Coronary artery (tissue), 2 donors: ENCODE measurements at places on chromosomes 7 and 10.

GRCh38 chr7:47458057-47458456 lies 123.9 kb downstream of the TNS3 start:
- DNase-seq, result no peak

DNA sequence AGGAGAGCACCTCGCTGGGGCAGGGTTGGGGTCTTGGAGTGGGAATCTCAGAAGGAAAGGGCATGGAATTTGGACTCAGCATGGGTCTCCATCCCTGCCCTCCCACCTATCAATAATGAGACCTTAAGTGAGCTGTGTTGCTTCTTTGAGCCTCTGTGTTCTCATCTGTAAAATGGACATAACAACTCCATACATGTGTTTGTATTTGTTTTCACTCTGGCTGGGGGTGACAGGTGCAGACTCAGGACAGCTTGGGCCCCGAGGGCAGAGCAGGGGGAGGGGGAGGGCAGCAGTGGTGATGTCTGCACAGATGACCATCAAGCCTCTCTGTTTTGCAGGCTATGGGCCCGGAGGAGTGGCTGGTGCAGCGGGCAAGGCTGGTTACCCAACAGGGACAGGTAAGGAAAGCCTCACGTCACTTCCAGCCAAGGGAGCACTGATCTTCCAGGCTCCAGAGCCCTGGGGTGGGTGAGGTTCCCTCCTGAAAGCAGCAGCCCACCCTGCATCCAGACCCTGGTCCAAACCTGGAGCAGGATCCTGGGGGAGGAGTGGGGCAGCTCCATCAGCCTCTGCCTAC lies 19.9 kb downstream of the ELN start:
- DNase-seq, result no peak

- DNase-seq, result no peak
These were observed 37.4 kb downstream of the CCDC6 start for GRCh38 chr10:59868696-59869593.

GRCh38 chr10:127855976-127856375 lies 36.8 kb downstream of the CLRN3 start:
- DNase-seq, result peak; percentile 62

DNA sequence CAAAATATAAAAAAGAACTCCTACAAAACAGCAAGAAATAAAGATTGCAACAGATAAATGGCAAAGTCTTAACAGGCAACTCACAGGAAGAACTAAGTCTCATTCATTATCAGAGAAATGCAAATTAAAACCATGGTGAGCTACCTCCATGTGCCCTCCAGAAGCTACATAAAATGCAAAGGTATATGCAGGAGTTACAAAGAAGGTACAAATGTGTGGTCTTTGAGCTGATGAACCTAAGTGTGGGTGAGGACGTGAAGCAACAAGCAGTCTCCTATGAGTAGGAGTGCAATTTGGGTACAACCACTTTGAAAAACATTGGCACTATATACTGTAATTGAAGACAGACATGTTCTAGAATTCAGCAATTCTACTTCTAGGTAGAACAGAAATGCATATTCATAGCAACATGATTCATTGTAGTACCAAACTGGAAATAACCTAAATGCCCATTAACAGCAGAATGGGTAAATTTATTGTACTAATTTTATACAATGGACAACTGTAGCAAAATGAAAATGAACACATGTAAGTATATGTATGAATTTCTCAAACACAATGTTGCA lies 61.6 kb upstream of the KCNMA1 start:
- no peak for DNase-seq

GRCh38 chr7:1045069-1046063 lies 1.0 kb downstream of the GPR146 start:
- no peak for DNase-seq

- DNase-seq, result no peak
These were observed 34.8 kb upstream of the SH2D4B start for GRCh38 chr10:80502621-80503583.

- no peak for DNase-seq
These were observed 60.9 kb upstream of the ACSM6 start for GRCh38 chr10:95133016-95133752.

- no peak for DNase-seq
These were observed 14.1 kb downstream of the PDZD8 start for GRCh38 chr10:117360994-117361667.

GRCh38 chr10:79129361-79129997 lies 60.7 kb downstream of the ZMIZ1 start:
- no peak for DNase-seq

DNA sequence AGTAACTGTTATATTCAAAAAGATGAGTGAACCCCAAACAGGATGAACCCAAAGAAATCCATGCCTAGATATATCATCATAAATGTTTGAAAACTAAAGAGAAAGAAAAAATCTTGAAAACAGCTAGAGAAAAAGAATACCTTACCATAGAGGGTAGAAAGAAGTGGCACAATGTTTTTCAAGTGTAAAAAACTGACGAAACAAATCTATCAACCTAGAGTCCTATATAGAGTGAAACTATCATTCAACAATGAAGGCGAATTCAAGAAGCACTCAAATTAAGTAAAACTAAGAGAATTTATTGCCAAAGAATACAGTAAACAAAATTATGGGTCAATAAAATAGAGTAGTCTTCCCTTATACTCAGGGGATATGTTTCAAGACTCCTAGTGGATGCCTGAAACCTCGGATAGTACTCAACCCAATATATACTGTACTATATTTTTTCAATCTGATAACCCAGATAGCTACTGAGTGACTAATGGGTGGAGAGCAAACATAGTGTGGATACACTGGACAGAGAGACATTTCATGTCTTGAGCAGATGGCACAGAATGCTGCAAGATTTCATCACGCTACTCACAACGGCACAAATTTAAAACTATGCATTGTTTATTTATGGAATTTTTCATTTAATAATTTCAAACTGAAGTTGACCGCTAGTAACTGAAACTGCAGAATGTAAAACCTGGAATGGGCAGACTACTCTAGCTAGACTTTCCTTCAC lies 52.6 kb upstream of the TMEM106B start:
- DNase-seq, result no peak

- no peak for DNase-seq
These were observed at the start of gene MYO1G for GRCh38 chr7:44978511-44979366. TSS of gene MYO1G (minus strand) at chr7:44979015. CDS start at chr7:44978961, 54 bp downstream.

GRCh38 chr7:112566442-112567324 lies 85.9 kb downstream of the LSMEM1 start:
- no peak for DNase-seq

DNA sequence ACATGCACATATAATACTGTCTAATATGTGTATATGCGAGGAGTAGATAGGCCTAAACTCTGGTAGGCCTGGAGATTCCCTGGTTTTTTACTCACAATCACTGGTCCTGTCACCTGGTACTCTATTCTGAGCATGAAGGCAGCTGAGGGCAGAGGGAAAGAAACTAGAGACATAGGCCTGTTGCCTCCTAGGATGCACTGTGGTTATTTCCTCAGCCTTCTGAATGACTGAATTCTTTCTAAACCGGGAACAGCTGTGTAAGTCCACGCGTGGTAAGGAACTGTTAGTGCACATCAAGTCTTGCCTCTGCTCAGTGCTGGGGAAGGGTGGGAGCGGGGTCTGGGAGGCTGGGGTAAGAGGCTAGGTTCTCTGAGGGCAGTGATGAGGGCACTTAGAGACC lies 7.7 kb downstream of the KAZALD1 start:
- DNase-seq, result no peak

- DNase-seq, result no peak
These were observed 10.9 kb upstream of the LGI1 start for GRCh38 chr10:93746844-93747284.

- no peak for DNase-seq
These were observed 434.3 kb upstream of the SEMA3D start for GRCh38 chr7:85620936-85621685.

GRCh38 chr7:112873831-112874553 lies 83.8 kb upstream of the TMEM168 start:
- no peak for DNase-seq

GRCh38 chr7:149456506-149457421 lies 4.1 kb downstream of the ZNF777 start:
- DNase-seq, result no peak

GRCh38 chr7:47026780-47027361 lies 555.0 kb downstream of the TNS3 start:
- DNase-seq, result no peak

DNA sequence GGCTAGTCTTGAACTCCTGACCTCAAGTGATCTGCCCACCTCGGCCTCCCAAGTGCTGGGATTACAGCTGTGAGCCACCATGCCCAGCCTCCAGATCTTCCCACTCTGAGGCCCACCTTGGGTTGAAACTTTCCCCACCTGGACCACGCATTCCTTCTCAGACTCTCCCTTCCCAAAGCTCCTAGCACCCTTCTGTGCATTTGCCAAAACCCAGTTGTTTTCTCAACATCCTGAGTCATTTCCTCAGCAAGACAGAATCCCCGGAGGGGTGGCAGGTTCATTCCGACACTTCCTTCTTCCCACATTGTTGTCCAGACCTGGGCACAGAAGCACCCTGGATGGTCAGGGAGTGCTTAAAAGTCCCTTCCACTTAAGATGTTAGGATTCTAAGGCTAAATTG lies 28.9 kb downstream of the BAG3 start:
- no peak for DNase-seq

DNA sequence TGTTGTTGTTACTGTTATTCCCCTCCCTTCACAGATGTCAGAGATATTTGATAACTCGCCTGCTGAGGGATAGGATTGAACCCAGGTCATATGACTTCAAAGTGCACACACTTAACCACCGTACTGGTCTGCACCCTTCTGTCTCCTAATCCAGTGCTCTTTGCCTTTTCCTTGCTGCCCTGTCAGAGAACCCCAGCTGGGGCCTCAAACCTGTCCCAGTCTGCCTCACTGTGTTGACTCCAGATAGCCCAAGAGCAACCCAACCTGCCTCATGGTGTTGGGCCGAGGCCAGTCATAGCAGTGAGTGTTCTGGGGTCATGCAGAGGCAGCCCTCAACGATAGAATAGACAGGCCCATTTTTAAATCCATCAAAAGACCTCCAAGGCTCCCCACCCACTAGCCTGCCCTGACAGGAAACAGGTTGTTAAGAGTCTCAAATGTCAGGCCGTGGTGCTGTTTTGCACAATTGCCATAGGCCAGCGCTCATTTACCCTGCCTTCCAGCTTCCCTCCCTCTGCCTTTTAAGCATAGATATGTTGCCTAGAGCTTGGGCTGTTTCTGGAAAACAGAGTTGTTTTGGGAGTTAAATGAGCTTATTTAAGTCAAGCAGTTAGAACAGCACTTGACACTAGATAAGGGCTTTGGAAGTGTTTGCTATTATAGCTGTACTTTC lies 37.0 kb upstream of the PDCD4 start:
- no peak for DNase-seq

DNA sequence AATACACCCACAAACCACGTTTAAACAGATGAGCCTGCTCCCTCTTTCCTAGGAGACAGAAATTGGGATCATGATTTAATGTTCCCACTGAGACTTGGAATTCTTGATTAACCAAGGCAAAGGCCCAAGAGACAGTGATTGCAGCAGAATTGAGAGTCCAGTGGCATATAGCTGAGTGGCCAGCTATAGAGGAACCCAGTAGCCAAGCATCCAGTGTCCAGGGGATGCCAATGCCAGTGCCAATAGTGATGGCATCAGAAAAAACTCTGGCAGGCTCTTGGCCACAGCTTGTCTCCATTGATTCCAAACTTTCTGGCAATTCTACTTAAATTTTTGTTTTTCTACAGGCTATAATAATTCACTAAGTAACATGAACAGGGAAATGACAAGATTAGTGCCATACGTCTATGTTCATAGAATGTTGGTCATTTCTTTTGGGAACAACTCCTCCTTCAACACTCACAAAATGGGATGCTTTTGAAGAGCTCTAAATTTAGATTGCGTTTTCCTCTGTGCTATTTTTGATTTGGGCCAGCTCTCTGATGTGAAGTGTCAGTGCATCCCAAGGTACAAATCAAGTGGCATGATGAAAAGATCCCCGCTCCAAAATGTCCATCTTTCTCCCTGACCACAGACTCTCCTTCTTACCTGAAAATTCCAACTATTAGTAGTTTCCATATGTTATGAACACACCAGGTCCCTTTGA lies 83.1 kb upstream of the A1CF start:
- no peak for DNase-seq

DNA sequence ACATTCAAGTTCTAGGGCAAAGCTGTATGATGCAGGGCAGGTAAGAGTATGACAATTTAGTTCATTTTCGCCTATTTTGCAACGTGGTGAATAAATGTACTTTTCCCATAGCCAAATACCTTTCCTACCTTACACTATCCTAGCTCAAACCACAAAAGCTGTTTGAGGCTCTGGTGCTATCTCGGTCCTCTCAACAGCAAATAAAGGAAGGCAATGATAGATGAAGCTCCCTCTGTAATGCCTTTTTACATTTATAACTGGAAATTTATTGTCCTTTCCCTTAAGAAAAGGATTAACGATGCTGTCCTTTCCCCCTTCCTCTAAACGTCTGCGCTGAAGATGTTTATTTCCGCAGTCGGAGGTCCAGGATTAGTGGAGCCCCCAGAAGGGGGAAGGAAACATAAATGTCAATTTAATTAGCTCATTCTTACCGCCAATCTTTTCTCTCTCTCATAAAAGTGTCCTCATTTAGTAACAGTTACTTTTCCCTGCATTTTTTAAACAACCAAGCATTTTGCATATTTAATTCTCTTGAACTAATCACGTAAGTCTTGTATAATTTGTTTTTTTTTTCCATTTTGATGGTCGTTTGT lies 114.6 kb downstream of the PIP4K2A start:
- DNase-seq, result no peak

DNA sequence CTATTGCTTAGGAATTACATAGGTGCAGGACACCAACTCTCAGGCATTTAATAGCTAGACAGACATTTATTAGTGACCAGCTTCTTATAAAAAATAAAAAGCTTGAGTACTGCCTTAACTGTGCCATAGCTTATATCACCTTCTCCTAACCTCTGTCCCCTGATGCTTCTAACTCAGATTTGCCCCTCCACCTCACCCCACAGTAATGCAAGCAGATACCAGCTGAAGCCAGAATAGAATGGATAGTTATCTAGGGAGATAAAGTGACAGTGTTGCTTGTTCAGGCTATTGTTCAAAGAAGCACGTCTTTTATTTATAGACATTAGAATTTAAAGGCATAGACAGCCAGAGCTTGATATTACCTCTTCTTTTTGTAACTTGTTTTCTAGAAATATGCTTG lies 99.6 kb upstream of the GLCCI1 start:
- no peak for DNase-seq

GRCh38 chr7:1200045-1200444 lies 32.6 kb upstream of the UNCX start:
- no peak for DNase-seq

GRCh38 chr10:72096115-72097000 lies 8.0 kb upstream of the SPOCK2 start:
- no peak for DNase-seq

- DNase-seq, result no peak
These were observed 2.1 kb upstream of the KAT6B start for GRCh38 chr10:74824184-74824899.

- no peak for DNase-seq
These were observed 293.7 kb downstream of the BBS9 start for GRCh38 chr7:33422825-33423645.

GRCh38 chr7:111495173-111495810 lies 67.0 kb downstream of the IMMP2L start:
- no peak for DNase-seq

GRCh38 chr10:42987121-42987541 lies 89.7 kb upstream of the RET start:
- DNase-seq, result no peak

GRCh38 chr10:3143791-3144434 lies 28.7 kb downstream of the PITRM1 start:
- no peak for DNase-seq

- no peak for DNase-seq
These were observed 65.2 kb downstream of the ADAM22 start for GRCh38 chr7:87999261-87999660.

- no peak for DNase-seq
These were observed 87.5 kb upstream of the GJD4 start for GRCh38 chr10:35517431-35518181.
